ENCODE measurements at places on chromosomes 12 and 14. TPM values are rescaled to one million over a fixed set of nuclear protein-coding genes. Genes with fewer than 3 reads are reported as not detected.
A peak's percentile ranks its signal among the peaks of the same experiment; 100 is the strongest.

GRCh38 chr14:44945264-44945663 is 16.5 kb downstream of the KLHL28 start:
- no peak for DNase-seq

Gene CKAP4
- 76.7 TPM for total RNA-seq

GRCh38 chr14:39217214-39217879 is 16.4 kb upstream of the MIA2 start:
- no peak for DNase-seq

DNA sequence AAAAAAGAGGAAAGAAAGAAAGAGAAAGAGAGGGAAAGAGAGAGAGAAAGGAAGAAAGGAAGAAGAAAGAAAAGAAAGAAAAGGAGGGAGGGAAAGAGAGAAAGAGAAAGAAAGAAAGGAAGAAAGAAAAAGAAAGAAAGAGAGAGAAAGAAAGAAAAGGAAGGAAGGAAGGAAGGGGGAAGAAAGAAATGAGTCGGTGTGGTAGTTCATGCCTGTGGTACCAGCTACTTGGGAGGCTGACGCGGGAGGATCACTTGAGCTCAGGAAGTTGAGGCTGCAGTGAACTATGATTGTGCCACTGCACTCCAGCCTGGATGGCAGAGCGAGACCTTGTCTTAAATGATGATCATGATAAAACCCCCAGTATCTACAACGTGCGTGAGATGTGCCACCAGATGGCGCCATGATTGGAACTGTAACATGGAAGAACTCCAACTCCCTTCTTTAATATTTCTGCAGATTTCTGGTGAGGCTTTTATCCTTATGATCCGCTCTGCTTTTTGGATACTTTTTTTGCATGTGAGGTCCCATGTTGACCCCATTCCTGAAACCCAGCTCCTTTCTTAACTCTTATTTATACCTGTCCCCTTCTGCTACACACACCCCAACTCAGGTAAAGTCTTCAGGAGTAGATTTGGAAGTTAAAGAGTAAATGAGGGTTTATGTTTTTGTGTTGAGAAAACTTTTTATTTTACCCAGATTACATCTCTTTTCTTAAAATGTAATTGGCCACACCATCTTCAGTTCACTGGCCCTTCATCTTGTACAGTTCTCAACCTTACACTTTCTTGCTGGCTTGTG is 25.6 kb downstream of the RNASE10 start:
- DNase-seq: peak; percentile 61

Gene TAS2R9
- not detected for total RNA-seq

DNA sequence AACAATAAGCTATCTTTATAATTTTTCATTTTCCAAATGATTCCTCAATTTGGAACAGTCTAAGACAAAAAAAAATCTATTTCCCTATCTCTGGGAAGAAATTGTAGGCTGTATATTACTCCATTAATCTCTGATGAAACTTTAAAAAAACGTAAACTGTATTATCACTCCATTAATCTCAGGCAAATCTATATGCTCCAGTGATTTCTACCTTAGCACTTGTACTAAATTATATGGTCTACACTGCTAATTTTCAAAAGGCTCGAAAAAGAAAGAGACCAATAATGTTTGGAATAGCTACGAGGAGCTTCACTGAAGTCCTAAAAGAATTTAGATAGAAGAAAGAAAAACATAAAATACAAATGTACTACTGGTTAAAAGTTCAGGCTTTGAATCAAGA is 19.7 kb downstream of the MED13L start:
- no peak for DNase-seq

DNA sequence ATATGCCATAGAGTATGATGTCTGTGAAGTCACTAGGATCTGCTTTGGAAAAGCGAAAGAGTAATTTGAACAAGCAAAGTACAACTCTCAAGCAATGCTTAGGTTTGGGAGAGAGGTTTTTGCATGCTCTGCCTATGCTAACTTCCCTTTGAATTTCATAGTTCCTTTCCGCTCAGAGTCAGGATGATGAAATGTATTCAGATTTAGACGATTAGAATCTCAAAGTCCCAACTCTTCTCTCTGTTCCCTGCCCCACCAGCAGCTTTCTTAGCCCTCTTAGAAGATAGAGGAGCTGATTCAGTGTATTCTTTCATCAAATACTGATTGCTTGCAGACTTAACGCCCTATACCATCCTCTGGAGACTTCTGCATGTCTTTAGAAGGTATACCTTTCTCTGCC is 11.5 kb downstream of the RAB5B start:
- DNase-seq: no peak

DNA sequence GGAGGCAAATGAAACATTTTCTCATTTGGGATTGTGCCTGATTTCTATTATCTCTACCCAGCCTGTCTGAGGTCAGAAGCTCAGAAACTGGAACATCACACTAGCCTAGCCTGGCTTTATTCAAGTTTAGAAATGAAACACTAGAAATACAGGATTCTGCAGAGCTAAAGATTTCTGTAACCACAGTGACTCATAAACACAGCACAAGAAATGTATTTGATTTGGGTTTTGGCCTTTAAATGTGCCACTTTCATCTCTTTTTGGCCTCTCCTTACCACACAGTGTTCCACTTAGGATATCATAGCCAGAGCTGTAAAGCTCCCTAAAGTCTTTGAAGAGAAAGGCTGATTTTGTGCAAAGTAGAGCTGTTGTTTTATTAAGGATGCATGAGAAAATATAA is 307.5 kb downstream of the EMP1 start:
- no peak for DNase-seq

Gene VRTN
- 4.3 TPM for total RNA-seq

Gene CTSG
- not detected for total RNA-seq

GRCh38 chr12:58306266-58307000 is 365.1 kb downstream of the ATP23 start:
- DNase-seq: no peak

- DNase-seq: no peak
These were observed 42.5 kb upstream of the C14orf180 start for GRCh38 chr14:104536942-104537612.

- no peak for DNase-seq
These were observed 18.1 kb downstream of the MANSC1 start for GRCh38 chr12:12331896-12332295.

Gene NKX2-1
- total RNA-seq: not detected

DNA sequence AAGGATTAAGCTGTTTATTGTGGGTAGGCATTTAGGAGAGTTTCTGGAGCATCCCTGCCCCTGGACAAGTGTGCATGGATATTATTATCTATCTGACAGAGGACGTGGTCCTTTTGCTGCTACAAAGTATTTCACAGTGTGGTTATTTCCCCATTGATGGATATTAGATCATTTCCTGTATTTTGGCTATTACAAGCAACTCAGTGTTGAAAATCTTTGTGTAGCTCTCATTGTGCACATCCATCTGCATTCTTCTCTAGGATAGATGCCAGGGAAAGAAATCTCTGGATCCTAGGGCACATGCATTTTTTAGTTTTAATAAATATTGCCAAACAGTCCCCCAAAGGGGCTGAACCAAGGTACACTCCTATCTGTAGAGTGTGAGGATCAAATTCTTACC is 154.3 kb upstream of the SRRM4 start:
- no peak for DNase-seq

Gene HSPB8
- total RNA-seq: 2.7 TPM

DNA sequence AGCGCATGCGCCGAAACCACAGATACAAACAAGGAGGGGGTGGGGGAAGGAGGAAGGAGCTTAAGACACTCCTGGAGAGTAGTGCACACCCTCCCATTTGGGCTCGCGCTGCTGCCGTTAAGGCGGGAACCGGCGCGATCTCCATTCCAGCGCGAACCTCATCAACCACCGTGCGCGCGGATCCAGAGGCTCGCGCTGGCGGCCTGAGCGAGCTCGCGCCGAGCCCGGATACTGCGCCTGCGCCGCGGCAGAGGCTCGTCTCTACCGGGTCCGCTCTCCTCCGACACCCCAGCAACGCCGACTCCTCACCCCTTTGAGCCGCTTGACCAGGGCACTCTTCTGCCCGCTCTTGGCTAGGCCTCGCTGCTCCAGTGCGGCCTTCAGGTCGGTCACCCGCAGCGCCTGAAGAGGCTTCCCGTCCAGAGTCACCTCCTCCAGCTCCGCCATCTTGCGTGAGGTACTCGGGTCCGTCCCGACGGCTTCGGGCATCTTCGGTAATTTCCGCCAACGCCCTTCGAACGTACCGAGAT is at the start of gene ACIN1:
Gene ACIN1 (minus strand): TSS at position 471 of the 530 bp plus-strand sequence. CDS start 24 bp downstream, at position 447.
- no peak for DNase-seq

All from endothelial cell (in vitro differentiated cells).